ENCODE measurements at places on chromosomes 7 and 10. TPM values are rescaled to one million over a fixed set of nuclear protein-coding genes. Genes with fewer than 3 reads are reported as not detected.

HBP1 gene
- 106 TPM for total RNA-seq

- peak; percentile 30 for DNase-seq
Measured at GRCh38 chr7:22302951-22303423, 54.0 kb downstream of the RAPGEF5 start.

ADIRF gene
- total RNA-seq = 48.4 TPM

DNA sequence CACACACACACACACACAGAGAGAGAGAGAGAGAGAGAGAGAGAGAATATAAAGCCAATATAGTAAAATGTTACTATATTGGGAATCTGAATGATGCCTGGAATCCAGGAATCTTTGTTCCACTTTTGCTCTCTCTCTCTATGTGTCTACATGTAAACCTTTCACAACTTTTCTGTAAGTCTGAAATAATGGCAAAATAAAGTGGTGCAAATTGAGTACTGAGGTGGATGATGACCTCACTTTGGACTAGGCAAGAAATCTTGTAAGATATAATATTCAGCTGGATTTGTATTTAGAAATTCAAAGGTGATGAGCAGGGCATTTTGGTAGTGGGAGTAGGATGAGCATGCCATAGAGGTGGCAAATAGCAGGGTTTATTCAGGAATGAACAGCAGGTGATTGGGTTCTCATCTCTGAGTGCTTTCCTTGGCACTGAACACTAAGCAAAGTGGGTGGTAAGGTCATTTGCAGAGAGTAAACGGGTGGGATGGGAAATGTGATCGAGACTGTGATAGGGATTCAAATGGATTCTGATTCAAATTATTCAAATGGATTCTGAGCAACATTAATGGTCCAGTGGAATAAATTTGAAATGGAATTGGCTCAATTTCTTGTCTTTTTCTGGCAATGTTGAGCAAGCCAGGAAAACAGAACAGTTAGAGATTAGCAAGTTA is 9.7 kb upstream of the ANLN start:
- no peak for DNase-seq

GRCh38 chr7:138433583-138434443 is 26.2 kb upstream of the TRIM24 start:
- DNase-seq = no peak

DNA sequence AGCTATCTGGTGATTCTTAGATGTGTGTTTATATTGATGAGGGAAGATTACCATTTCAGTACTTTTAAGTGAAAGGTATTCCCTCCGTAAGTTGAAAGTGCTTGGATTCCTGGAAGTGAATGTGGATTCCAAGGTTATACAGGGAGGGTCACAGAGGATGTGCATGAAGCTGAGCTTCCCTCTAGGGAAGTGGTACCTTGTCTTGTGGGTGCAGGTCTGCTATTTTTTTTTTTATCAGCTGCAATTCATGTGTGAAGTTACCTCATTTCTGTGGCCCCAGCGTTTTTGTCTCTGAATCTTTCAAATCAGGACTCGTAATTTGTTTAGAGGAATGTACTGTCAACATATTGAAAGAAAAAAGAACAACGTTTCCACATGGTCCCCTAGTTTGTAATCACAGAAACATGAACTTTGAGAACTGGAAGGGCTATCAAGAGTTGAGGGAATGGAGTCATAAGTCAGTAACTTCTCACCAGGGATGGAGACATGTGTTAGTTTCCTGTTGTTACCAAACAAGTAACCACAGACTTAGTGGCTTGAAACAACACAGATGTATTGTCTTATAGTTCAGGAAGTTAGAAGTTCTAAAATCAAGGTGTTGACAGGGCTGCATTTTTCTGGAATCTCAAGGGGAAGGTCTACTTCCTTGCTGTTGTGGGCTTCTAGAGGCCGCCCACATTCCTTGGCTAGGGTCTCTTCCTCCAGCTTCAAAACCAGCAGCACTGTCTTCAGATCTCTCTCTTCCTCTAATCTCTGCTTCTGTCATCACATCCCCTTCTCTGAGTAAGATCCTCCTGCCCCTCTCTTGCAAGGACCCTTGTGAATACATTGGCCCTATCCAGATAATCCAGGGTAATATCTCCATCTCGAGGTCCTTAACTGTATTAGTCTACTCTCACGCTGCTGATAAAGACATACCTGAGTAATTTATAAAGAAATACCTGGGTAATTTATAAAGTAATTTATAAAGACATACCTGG is 64.4 kb downstream of the RAB18 start:
- no peak for DNase-seq

DNA sequence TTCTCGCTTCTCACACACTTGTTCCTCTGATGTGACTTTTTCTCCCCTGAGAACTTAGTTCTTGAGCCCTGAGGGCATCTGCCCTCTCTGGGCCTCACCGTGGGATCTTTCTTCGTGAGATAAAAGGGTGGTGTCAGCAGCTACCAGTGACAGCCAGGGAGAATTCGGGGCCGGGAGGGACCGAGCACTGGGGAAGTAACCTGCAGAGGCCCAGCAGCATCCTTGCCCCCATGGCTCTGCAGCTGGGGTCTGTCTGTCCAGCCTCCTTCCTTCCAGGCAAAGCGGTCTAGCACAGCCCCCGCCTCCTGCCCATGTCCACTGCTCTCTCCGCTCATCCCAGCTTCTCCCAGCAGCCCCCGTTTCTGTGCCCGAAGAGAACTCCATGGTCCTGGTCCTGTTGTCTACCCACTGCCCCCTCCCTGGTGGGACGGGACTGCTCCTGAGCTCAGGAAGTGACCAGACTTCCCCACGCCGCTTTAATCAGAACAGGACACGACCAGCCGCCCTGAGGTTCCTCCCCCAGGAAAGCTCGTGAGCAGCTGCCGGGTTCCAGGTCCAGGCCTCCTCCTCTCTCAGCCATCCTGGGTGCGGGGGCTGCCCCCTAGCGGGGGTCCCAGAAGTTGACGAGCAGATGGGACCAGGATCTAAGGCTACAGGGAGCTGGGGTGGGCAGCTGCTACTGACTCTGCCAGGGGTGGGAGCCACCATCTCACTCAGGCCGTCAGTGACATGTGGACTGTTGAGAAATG is 187.5 kb downstream of the WDR37 start:
- DNase-seq = no peak

SFXN4 gene
- 25.6 TPM for total RNA-seq

GRCh38 chr7:67950321-67951083 is 953.9 kb downstream of the TYW1 start:
- DNase-seq = no peak

All from fibroblast of the aortic adventitia (primary cell).